ENCODE measurements at places on chromosomes 12 and 14.

DNA sequence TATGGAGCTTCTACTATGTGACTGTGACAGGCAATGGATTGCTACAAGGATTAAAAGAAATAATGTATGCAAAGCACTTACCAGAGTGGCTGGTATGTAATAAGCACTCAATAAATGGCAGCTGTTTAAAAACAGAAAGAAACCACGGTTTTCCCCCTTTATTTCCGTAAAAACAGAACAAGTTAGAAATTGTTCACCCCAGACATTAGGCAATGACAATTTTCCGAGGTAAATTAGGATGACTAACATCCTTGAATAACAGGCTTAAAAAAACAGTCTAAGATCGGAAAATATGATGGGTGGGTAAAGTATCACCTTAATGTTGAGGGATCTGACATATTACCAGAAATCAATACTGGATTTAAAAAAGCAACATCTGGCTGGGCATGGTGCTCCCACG is 20.9 kb upstream of the CNIH1 start:
- DNase-seq, result no peak

DNA sequence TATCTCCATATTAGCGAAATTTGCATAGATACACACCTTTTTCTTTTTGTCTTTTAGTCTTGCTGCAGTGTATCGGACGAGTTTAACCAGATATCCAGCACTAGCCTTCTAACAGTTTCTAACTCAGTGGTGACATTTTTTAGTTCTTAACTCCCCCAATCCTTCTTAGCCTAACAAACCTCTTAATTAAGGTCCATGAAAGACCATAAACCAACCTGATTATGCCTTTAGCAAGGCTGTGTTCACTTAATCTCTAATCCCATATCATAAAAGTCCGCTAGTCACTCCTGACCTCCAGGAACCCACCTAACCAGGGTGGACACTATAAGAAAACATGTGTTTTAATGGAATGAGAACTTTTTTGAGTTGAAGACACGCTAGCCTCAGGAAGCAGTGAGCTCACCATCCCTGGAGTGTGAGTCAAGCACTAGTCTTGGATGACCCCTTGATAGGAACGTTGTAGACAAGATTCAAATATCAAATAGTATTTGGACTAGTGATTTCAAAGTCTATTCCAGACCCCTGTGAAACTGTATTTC is 9.5 kb downstream of the CDKN1B start:
- DNase-seq, result no peak

GRCh38 chr12:79058342-79058741 is 193.8 kb downstream of the SYT1 start:
- no peak for DNase-seq

DNA sequence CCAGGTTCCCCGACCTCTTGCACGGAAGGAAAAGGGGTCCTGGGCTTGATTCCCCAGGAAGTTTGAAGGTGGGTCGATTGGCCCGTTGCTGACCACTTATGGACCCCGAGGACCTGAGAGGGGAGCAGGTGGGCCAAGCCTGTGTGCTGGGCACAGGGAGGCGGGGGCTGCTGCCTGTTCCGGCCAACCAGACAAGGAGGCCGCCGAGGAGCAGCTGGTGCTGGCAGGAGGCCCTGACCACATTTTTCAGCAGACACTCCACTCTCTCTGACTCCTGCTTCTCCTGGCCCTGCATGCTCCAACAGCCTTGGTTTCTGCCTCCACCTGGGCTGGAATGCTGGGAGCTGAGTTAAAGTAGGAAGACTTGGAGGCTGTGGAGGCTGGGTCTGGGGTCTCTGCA is 42.8 kb downstream of the NOS1 start:
- DNase-seq, result no peak

DNA sequence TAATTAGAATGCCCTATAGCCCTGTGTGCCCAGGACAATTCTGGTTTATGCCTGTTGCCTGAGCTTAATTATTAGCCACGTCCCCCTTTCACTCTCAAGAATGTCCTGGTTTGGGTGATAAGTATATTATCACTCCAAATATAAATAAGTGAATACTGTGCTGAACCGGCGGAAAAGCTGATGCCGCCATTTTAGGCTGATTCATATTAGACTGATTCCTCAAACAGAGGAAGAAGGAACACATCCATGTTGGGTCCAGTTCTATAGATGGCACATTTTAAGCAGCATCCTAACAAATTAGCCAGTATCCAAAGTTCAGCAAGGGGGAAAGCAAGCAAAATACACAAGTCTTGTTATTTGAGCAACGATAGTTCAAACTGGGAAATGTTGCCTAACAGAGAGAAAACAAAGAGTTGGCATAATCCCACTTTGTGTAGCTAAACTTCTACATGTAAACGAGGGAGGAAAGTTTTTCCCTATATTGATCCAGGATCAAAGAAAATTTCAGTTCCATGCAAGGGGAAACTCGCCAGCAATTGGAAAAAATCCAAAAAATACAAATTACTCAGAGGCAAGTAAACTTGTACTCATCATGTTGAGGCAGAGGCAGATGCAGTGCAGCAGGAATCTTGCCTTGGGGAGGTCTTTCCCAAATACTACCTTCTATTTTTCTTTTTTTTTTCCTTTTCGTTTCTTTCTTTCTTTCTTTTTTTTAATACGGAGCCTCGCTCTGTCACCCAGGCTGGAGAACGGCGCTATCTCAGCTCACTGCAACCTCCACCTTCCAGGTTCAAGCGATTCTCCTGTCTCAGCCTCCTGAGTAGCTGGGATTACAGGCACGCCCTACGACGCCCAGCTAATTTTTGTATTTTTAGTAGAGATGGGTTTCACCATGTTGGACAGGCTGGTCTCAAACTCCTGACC is 96.2 kb downstream of the ITPR2 start:
- DNase-seq, result no peak

DNA sequence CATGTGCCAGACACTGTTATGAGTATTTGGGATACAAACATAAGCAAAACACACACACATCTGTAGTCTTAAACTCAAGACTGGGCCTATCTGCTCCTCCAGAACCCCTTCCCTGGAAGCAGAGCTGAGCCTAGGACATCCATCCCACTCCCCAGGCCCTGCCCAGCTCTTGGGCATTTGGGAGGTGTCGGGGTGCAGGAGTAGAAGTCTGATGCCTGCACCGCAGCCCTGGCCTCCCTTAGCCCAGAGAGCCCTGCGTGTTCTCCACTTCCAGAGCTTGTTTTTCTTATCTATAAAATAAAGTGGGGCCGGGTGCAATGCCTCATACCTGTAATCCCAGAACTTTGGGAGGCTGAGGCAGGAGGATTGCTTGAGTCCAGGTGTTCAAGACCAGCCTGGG is 11.7 kb downstream of the HSP90AA1 start:
- no peak for DNase-seq

DNA sequence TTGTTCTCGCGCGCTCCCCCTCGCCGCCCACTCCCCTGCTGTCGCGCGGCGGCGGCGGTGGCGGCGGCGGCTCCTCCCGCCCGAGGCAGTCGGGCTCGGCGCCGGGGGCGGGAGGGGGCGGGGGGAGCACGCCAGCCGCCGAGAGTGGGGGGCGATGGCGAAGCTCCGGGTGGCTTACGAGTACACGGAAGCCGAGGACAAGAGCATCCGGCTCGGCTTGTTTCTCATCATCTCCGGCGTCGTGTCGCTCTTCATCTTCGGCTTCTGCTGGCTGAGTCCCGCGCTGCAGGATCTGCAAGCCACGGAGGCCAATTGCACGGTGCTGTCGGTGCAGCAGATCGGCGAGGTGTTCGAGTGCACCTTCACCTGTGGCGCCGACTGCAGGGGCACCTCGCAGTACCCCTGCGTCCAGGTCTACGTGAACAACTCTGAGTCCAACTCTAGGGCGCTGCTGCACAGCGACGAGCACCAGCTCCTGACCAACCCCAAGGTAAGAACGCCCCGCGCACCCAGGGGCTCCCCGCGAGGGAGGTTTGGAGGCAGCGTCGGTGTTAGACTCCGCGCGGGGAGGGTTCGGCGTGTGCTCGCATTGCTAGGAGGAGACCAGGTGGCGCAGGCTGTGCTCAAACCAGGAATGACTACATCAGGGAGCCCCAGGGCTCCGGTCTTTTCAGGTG is 629 bp downstream of the KCNMB4 start:
- DNase-seq, result peak; percentile 64

GRCh38 chr12:18595412-18595811 is 142.4 kb downstream of the PLCZ1 start:
- no peak for DNase-seq

DNA sequence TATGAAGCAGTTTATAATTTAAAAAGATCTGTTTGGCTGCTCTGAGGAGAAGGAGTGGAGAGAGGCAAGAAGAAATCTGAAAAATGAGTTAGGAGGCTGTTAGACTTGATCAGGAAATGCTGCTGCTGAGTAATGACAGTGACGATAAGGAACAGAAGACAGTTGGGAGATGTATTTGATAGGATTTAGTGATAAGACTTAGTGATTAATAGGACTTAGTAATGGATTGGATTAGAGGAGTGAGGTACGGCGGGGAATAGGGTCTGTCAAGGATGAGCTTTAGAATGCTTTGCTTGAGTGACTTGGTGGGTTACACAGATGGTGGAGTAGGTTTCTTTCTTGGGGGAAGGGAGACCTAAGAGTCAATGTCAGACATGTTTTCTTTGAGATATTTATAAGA is 31.7 kb downstream of the UNC79 start:
- no peak for DNase-seq

DNA sequence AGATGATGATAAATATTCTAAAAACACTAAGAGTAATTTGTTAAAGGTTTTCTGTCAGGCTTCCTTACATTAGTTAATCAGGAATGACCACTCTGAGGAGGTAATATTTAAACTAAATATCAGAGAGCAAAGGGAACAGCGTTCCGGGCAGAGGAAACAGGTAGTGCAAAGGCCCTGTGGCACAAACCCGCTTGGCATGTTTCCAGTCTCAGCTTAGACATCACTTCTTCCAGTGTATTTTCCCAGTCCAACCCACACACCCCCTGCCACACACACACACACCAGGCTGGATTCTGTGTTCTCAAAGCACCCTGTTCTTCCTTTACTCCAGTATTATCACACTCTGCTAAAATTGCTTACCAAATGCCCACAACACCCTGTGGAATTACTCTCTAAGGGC is 247.1 kb downstream of the RPS29 start:
- DNase-seq, result no peak

- DNase-seq, result no peak
Observed at GRCh38 chr12:116418551-116418950, 140.6 kb upstream of the MAP1LC3B2 start.

DNA sequence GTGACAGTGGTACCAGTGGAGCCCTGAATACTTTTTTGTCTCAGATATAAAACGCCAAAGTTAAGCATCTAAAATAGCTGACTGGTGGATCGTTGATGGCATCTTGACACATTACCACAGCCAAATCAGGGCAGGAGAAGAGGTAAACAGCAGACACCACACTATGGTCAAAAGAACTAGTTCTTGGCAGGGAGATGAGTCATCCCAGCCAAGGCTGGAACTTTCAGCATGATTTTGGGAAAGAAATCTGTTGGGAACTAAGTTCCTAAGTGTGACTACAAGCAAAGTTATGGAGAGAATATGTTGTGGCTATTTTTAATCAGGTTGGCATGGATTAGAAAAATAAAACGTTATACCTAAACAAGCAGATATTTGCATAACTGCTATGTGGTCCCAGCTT is 36.9 kb downstream of the LGR5 start:
- DNase-seq, result no peak

- no peak for DNase-seq
Observed at GRCh38 chr14:55313480-55313879, 42.3 kb downstream of the FBXO34 start.

DNA sequence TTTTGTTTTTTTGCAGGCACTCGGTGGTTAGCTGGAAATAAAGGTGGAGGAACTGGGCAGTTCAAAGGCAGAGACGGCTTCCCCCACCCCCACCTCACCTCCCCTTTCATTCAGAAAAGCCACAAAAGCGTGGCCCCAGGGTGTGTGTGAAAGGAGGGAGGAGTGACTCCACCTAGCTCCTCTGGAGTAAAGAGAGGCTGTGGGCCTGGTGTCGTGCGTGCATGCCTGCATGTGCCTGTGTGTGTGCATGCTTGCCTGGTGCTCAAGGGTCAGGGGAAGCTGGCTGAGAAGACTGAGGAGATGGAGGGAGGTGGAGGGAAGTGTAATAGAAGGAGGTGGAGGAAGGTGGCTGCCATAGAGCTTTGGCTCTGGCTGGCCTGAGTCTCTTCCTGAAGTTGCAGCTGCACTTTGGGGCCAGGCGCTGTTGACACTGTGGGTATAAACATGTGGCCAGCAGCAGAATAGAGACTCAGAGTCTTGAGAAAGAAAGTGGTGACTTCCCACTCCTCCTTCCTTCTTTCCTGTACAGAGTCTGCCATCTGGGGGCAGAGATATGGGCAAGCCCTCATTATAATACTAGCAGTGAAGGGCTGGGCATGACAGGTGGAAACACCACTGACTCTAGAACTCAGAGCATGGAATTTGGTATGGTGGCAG is 36.9 kb upstream of the SINHCAF start:
- DNase-seq, result peak; percentile 14

GRCh38 chr12:46678426-46678825 is 147.4 kb downstream of the SLC38A4 start:
- no peak for DNase-seq

GRCh38 chr14:68735856-68736255 is 57.0 kb downstream of the ZFP36L1 start:
- DNase-seq, result no peak

- DNase-seq, result no peak
Observed at GRCh38 chr14:69891422-69891821, 12.2 kb downstream of the SMOC1 start.

- DNase-seq, result no peak
Observed at GRCh38 chr12:99367181-99367580, 280.4 kb upstream of the GARIN6 start.

DNA sequence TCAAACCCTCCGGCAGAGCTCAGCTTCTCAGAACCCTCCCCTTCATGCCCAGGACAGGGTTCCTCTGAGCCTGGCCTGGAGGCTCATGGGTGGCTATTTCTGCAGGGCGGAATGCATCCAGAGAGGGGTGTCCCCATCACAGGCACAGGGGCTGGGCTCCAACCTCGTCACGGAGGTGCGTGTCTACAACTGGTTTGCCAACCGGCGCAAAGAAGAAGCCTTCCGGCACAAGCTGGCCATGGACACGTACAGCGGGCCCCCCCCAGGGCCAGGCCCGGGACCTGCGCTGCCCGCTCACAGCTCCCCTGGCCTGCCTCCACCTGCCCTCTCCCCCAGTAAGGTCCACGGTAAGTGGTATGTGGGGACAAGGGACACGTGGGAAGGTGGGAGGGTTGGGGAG is 15.7 kb downstream of the HNF1A start:
- no peak for DNase-seq

GRCh38 chr12:80364056-80364455 is 80.0 kb upstream of the PTPRQ start:
- DNase-seq, result no peak

GRCh38 chr14:77990337-77990736 is 179.8 kb upstream of the NRXN3 start:
- no peak for DNase-seq

- DNase-seq, result no peak
Observed at GRCh38 chr12:19801941-19802340, 362.6 kb downstream of the AEBP2 start.

- DNase-seq, result no peak
Observed at GRCh38 chr12:51793201-51793600, 55.3 kb downstream of the FIGNL2 start.

- DNase-seq, result no peak
Observed at GRCh38 chr12:5912437-5913334, 32.4 kb downstream of the ANO2 start.

GRCh38 chr12:6211421-6211869 is 11.2 kb downstream of the CD9 start:
- DNase-seq, result no peak

Data from NCI-H510A treated with DMSO at 0.1 percent for 48 hours (cell line).